Effector memory CD4-positive, alpha-beta T cell (primary cell): ENCODE measurements at places on chromosomes 2 and 18.

- no peak for DNase-seq
Measured at GRCh38 chr18:11689669-11690565, 853 bp downstream of the GNAL start.

DNA sequence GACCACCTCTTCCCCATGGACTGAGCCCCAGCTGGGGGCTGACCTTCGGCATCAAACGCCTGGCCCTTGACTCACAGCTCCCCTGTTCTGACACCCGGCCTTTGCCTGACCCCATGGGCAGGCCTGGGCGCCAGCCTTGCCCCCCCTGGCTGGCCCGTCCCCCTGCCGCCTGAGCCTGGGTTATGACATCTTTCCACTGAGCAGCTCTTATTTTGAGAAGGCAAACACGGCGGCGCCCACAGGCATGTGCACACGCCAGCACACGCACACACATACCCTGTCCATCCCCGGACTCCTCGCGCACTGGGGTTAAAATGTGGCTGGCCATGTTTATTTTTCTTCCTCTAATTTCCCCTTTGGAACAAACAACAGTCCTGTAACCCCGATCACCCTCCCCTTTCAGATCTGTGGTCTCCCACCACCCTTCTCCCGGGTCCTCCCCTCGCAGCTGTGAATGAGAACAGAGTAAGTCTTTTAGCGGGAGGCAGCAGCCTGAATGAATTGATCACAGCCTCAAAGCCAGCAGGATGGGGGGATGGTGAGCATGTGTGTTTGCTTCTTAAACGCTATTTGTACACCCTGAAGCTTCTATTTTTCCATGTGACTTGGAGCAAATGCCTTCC lies 11.8 kb upstream of the ATOH8 start:
- DNase-seq = no peak

- DNase-seq = no peak
Measured at GRCh38 chr18:72542342-72542741, 1.8 kb downstream of the CBLN2 start.

- DNase-seq = no peak
Measured at GRCh38 chr2:39469807-39470206, 32.7 kb upstream of the MAP4K3 start.

- no peak for DNase-seq
Measured at GRCh38 chr2:181991171-181991885, 5.7 kb downstream of the PPP1R1C start.

DNA sequence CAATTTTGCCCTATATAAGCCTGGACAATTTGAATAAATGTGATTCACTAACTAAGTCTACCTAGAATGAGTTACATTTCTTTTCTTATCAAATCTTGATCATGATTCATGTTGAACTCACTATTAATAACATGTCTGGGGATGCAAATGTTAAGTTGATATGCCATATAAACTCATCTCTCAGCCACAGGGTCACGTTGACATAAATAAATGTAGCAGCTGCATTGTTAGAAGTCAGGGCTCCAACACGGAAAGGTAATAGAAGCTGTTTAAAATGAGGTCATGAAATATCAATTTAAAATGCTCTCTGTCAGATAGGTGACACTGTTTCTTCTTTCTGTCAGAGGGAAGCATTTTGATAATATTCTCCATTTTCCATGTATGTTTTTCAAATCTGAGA lies 521.9 kb downstream of the CCDC85A start:
- DNase-seq = no peak

- peak; percentile 13 for DNase-seq
Measured at GRCh38 chr2:71157124-71157793, 26.8 kb downstream of the MPHOSPH10 start.

- no peak for DNase-seq
Measured at GRCh38 chr2:226832061-226832460, 3.8 kb upstream of the RHBDD1 start.

- DNase-seq = no peak
Measured at GRCh38 chr2:41900101-41900577, 147.7 kb upstream of the PKDCC start.

DNA sequence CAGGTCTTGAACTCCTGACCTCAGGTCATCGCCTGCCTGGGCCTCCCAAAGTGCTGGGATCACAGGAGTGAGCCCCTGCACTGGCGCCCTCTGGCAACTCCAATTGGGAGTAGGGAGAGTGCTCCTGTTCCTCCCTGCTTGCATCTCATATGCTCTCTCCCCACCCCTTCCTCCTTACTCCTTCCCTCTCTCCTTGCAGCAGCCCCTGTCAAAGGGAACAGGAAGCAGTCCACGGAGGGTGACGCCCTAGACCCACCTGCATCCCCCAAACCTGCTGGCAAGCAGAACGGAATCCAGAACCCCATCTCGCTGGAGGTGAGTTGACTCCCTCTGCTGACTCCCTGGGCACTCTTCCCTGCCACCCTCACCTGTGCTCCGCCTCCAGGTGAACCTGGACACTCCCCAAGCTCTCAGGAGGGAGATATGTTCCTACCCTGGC lies 10.7 kb downstream of the ARID5A start:
- DNase-seq = no peak

DNA sequence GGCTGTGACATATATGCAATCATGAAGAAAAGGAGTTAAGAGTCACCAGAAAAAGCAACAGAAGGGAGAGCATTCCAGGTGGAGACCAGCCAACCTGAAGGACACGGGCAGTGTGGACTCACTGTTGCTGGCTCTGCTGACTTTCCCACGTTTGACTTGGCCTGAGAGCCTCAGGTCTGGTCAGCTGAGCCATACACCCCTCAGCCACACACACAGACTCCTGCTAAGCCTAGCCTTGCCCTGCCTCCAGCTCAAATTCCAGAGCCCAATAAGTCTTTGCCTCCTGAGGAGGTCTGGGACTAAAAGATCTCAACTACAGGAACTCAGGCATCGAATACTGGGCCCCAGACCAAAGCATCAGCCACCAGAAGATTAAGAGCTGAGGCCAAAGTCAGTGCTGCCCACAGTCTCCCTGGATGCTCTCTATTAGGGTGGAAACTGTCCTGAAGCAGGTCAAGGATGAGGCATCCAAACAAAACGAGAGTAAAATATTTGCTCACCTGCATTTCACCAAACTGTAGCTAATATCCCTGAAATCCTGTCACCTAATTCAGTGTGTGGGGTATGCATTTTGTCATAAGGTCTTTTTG lies 23.3 kb downstream of the CACNB4 start:
- no peak for DNase-seq

DNA sequence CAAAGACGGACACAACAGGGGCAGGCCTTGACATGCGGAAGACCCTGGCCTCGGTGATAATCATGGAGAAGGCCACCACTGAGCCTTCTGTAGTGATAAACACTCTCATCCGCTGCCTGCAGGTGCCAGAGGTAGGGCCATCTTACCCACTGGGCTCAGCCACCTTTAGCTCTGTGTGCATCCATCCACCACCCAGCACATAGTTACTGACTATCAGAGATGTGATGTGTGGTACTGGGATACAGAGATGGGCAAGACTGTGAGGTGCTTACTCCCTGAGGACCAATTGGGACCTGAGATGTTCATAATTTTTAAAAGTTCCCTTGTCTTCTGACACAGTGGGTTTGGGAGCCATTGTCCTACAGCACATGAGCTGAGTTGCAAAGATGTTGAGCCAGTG lies 1.6 kb downstream of the MROH2A start:
- no peak for DNase-seq

GRCh38 chr2:59180111-59180510 lies 939.0 kb upstream of the FANCL start:
- no peak for DNase-seq

DNA sequence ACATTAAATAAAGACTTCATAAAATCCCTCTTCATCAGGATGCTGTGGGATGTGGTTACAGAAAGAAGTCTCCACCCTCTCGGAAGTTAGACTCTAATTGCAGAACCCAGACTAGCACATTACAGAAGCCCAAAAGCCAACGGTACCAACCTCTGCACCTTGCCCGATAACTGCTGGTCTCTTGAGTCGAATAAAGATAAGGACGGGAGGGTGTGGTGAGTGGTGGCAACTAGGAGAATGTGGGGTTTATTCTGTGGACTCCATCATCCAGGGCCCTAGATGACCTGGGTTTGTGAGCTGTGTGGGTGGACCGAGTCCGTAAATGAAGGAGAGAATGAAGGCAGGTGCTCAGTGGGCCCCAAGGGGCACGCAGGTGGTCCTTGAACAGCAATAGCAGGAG lies 462.8 kb upstream of the ID2 start:
- DNase-seq = no peak

GRCh38 chr18:72058851-72059250 lies 485.3 kb downstream of the CBLN2 start:
- no peak for DNase-seq

- no peak for DNase-seq
Measured at GRCh38 chr18:14921547-14921946, 173.6 kb downstream of the ANKRD30B start.

- no peak for DNase-seq
Measured at GRCh38 chr2:16179701-16180416, 239.5 kb downstream of the MYCN start.

GRCh38 chr2:202771336-202771735 lies 100.2 kb downstream of the ICA1L start:
- DNase-seq = no peak

DNA sequence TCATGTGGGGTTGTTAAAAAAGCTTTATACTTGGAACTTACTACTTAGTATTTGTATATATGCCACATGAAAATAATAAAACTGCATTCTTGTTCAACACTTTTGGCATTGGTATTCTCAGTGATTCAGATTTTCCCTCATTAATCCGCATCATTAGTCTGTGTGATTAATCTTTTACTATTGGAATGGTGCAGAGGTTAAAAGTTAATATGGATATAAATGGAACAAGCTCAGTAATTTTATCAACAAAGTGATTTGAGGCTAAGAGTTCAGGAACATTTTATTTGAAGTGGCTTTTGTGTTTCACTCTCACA lies 45.4 kb upstream of the REG3G start:
- DNase-seq = no peak

- DNase-seq = peak; percentile 28
Measured at GRCh38 chr18:23828426-23828825, 139.2 kb downstream of the LAMA3 start.

- no peak for DNase-seq
Measured at GRCh38 chr2:217421834-217422233, 562.0 kb upstream of the TNP1 start.

- DNase-seq = no peak
Measured at GRCh38 chr2:127453392-127454171, 35.4 kb downstream of the PROC start.

DNA sequence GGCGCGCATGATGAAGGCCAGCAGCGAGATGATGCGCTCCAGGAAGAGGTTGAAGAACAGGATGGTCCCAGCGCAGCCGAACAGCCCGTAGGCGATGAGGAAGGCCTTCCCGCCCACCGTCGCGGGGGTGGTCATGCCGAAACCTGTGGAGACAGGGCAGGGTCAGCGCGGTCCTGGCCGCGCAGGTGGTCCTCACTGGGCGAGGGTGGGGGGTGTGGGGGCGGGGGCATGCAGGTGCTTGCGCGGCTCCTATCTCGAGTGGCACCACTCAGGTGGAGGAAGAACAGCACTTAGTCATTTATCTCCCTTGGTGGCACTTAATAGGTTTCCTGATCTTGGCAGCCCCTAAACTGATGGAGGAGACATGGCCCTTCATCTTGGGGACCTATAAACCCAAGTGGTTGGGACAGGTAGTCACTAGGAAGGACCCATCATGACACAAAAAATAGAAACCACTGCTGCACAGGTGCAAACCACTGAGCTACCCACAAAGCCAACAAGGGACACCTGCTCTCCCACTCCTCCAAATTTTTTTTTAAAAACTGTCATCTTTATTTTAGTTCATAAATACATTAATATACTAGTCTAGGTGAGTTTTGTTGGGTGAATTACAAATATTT lies 118.8 kb downstream of the MSH2 start:
- no peak for DNase-seq

DNA sequence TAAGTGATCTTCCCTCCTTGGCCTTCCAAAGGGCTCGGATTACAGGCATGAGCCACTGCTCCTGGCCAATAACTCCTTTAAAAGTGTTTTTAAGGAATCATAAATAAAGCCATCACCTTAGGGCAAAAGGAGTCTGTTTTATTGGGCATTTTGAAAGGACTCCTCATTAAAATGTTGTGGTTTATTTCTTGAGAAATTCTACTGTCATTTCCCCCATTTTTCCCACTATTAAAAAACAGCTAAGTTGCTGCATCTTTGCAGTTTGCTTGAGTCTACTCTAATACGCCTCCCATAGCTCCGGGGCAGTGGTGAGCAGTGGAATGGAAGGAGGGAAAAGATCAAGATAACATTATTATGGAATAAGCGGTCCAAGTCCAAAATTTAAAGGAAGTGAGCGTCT lies 293.2 kb downstream of the PIEZO2 start:
- DNase-seq = no peak
